GM12865 (cell line): ENCODE measurements at places on chromosomes 13 and 19.
A peak's percentile ranks its signal among the peaks of the same experiment; 100 is the strongest.

GRCh38 chr13:21583478-21583877 lies 20.5 kb downstream of the MICU2 start:
- no peak for DNase-seq

DNA sequence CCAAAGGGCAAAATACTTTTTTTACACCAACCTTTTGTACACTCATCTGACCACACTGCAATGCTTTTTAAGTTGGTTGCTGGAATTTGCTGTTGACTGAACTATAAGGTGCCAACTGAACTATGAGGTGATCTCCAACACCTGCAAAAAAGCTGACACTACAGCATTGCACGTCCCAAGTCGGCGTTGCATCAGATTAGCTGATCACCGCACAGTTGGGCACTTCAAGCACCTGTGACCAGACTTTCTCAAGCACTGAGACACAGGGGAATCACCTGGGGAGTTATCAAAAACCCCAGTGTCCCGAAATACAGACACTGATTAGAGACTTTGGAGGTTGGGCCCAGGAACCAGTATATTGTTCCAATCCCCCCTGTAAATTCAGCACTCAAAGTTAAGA lies 1.1 kb downstream of the NLRP11 start:
- DNase-seq, result peak; percentile 46

DNA sequence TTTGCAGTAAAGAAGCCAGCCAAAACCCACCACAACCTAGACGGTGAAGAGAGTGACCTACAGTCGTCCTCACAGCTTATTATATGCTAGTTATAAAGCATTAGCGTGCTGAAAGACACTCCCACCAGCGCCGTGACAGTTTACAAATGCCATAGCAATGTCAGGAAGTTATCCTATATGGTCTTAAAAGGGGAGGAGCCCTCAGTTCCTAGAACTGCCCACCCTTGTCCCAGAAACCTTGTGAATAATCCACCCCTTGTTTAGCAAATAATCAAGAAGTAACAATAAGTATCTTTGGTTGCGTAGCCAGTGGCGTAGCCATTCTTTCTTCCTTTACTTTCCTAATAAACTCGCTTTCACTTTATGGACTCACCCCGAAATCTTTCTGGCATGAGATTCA lies 227.9 kb upstream of the ARGLU1 start:
- no peak for DNase-seq

GRCh38 chr19:43461303-43461702 lies 4.1 kb downstream of the LYPD3 start:
- no peak for DNase-seq

DNA sequence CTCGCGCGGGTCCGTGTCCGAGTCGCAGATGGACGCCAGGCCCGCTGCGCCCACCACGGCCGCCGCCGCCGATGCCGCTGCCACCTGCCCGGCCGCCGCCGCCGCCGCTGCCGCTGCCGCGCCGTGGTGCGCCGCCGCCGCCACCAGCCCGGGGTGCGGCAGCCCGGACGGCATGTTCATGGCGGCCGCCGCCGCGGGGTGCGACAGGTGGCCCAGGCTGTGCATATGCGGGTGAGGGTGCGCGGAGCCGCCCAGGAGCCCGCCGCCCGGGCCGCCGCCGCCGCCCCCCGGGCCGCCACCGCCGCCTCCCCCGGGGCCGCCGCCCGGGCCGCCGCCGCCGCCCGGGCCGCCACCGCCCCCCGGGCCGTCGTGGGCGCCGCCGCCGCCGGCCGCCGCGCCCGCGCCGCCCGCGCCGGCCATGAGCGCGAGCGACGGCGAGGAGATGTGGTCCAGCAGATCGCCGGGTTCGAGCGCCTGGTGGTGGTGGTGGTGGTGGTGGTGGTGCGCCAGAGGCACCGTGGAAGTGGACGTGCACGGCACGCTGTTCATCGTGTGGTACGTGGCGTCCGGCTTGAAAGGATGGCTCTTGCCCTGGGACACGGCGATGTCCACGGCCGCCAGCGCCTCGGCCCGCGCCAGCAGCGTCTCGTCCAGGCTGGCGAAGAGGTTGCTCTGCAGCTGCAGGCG lies 1.3 kb downstream of the POU4F1 start:
- no peak for DNase-seq
